ENCODE measurements at places on chromosomes 7 and 10. TPM values are rescaled to one million over a fixed set of nuclear protein-coding genes. Genes with fewer than 3 reads are reported as not detected.

DNA sequence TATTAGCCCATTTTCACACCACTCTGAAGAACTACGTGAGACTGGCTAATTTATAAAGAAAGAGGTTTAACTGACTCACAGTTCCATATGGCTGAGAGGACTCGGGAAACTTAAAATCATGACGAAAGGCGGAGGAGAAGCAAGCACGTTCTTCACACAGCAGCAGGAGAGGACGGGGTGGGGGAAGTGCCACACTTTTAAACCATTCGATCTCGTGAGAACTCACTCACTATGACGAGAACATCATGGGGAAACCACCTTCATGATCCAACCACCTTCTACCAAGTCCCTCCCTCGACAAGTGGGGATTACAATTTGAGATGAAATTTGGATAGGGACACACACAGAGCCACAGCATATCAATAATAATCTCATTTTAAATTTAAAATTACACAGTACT is 80.2 kb downstream of the VWDE start:
- DNase-seq, result no peak

- no peak for DNase-seq
Observed at GRCh38 chr7:80618096-80618495, 20.3 kb upstream of the CD36 start.

GRCh38 chr10:86327954-86328725 is 38.5 kb downstream of the GRID1 start:
- DNase-seq, result no peak

The HOXA5 gene
- not detected for polyA plus RNA-seq

The HTRA1 gene
- polyA plus RNA-seq, result 30.5 TPM

The GCK gene
- 5.7 TPM for polyA plus RNA-seq

Data from heart left ventricle (tissue), 16 donors.